Uterus (tissue), 4 donors: ENCODE measurements at places on chromosomes 11 and 22.
A peak's percentile ranks its signal among the peaks of the same experiment; 100 is the strongest.

DNA sequence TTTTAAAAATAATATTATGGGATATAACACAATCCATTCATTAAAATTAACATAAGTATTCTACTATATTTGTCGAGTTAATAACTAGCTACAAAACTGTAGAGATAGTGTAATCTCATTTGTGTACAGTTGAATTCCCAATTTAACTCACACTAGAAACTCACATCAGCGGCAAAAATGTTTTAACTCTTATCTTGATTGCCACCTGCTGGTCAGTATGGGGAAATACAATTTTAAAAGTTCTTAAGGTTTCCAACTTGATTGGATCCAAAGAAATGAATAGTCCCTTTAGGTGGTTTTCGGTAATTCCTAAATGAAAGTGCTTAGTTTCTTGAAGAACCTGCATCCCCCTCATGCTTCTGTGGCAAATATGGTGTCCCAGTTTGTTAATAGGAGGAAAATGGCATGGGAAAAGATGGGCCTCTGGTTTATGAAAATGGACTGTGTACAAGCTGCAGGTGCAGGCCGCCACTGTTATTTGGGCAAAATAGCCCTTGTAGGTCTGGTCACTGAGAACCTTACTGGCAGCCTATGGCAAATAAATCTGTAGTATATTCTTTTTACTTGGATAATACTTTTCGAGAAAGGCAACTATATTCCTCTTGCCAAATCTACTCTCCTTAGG lies 33.7 kb upstream of the SLC17A6 start:
- no peaks in the 10 kb centered on the region for H3K27me3 ChIP-seq
- H3K4me3 ChIP-seq, result no peak overlapping the region
- no peak overlapping the region for H3K27ac ChIP-seq
- DNase-seq, result no peak
- no peaks in the 10 kb centered on the region for H3K4me1 ChIP-seq
- no peaks in the 10 kb centered on the region for H3K36me3 ChIP-seq

GRCh38 chr11:66562907-66563583 lies 5.4 kb downstream of the CTSF start:
- H3K4me1 ChIP-seq, result peaks cover 5% of the 10 kb centered on the region
- H3K4me3 ChIP-seq, result no peak overlapping the region
- no peaks in the 10 kb centered on the region for H3K36me3 ChIP-seq
- H3K27me3 ChIP-seq, result no peaks in the 10 kb centered on the region
- no peak for DNase-seq
- H3K27ac ChIP-seq, result no peak overlapping the region

GRCh38 chr11:47143322-47143721 lies 33.4 kb downstream of the ARFGAP2 start:
- no peaks in the 10 kb centered on the region for H3K36me3 ChIP-seq
- no peaks in the 10 kb centered on the region for H3K4me1 ChIP-seq
- no peak for DNase-seq

GRCh38 chr11:108698844-108699642 lies 34.2 kb downstream of the DDX10 start:
- no peaks in the 10 kb centered on the region for H3K4me1 ChIP-seq
- no peaks in the 10 kb centered on the region for H3K27me3 ChIP-seq
- H3K27ac ChIP-seq, result no peak overlapping the region
- H3K4me3 ChIP-seq, result no peak overlapping the region
- H3K36me3 ChIP-seq, result no peaks in the 10 kb centered on the region
- no peak for DNase-seq

DNA sequence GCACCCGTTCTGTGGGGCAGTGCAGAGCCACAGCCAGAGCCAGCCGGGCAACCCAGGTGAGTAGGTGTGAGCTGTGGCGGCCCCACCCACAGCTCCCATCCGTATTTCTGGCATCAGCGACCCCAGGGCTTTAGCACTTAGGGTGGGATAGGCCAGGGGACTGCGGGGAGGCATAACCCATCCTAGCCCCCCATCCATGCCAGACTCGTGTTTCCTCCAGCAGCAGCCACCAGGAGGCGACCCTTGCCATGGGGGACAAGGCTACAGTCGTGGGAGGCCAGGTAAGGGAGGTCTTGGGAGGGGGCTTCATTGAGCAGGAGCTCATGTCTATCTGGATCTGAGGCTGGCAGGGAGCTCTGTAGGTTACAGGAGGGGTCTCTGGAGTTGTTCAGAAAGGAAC lies 873 bp downstream of the OTOG start:
- H3K4me3 ChIP-seq, result no peak overlapping the region
- DNase-seq, result no peak
- H3K27ac ChIP-seq, result no peak overlapping the region
- H3K36me3 ChIP-seq, result no peaks in the 10 kb centered on the region

DNA sequence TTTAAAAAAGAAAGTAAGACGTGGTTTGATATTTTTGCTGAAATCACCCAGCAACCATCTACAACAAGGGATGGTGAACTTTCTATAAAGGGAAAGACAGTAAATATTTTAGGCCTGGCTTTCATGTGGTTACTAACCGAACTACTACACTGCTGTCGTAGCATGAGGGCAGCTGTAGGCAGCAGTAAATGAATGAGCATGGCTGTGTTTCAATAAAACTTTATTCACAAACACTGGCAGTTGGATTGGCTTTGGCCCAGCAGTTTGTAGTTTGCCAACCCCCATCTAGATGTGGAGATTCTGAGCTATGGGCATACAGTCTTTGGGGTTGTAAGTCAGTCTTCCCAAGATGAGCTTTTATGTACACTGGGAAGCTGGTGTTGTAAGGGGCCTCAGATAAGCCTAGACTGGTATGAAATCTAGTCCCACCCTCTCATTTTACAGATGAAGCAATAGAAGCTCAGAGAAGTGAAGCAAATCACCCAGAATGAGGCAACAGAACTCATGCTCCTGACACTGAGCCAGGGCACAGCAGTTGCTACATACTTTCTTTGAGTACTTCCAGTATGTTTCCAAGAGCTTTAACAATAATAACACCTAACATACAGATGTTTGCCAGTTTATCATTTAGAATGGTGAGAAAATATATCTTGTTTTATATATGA lies 204.4 kb downstream of the ADAMTS15 start:
- no peak overlapping the region for H3K27ac ChIP-seq
- H3K36me3 ChIP-seq, result no peaks in the 10 kb centered on the region
- peak; percentile 74 for DNase-seq
- H3K27me3 ChIP-seq, result no peaks in the 10 kb centered on the region
- peaks cover 4% of the 10 kb centered on the region for H3K4me1 ChIP-seq

- DNase-seq, result no peak
- no peak overlapping the region for H3K4me3 ChIP-seq
- H3K4me1 ChIP-seq, result no peaks in the 10 kb centered on the region
- no peak overlapping the region for H3K27ac ChIP-seq
- H3K36me3 ChIP-seq, result no peaks in the 10 kb centered on the region
- no peaks in the 10 kb centered on the region for H3K27me3 ChIP-seq
Measured at GRCh38 chr11:103332409-103332808, 223.2 kb downstream of the DYNC2H1 start.
